ENCODE measurements at places on chromosomes 1 and 21.

GRCh38 chr1:28447679-28448078 is 58.2 kb upstream of the RCC1 start:
- DNase-seq: no peak

- DNase-seq: no peak
Measured at GRCh38 chr1:236173174-236173767, 30.9 kb downstream of the GPR137B start.

GRCh38 chr1:157135646-157136045 is 2.5 kb downstream of the ETV3 start:
- no peak for DNase-seq

DNA sequence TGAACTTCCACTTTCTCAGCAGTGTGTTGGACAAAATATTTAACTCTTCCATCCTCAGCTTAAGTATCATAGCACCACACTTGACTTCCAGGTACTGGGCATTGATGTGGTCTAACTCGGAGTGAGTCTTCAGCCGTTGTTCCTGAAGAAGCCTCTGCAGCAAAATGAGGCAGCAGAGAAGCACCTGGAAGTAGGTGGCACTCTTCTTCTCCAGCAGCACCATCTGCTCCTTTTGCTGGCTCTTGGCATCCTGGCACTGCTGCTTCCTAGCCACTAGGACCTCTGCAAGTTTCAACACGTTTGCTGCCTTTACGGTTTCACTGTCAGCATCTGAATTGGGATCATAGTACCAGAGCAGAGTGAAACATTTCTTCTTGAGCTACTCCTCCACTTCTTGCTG is 162.5 kb upstream of the GORAB start:
- DNase-seq: no peak

DNA sequence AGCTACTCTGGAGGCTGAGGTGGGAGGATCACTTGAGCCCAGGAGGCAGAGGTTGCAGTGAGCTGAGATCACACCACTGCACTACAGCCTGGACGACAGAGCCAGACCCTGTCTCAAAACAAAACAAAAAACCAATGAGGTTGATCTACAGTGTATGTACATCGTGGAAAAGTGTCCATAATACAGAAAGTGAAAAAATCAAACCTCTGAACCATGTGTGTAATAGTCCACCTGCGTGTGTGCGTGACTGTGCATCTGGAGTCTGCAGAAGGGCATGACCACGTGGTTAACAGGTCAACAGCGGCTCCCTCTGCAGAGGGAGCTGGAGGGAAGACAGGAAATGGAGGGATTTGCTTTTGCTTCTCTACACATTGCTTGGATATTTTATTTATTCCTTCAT is 32.4 kb upstream of the ENO1 start:
- DNase-seq: peak; percentile 35

DNA sequence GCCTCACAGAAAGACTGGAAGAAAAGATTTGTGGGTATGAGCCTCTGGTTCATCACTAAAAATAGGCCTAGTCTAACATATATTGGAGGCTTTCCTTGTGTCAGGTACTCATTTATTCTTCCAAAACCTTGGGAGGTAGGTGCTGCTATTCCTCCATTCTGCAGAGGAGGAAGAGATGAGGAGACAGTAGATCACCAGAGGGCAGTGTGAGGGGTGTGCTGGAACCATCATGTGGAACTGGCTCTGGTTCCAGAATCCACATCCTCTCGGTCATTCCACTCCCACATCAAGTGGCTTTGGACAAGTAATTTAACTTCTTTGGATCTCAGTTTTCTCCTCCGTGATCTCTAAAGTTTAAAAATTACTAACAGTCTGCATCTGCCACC is 7.4 kb upstream of the INKA2 start:
- DNase-seq: no peak

- no peak for DNase-seq
Measured at GRCh38 chr21:26070121-26070520, 100.4 kb downstream of the APP start.

GRCh38 chr1:156489166-156489934 is 11.2 kb downstream of the MEF2D start:
- no peak for DNase-seq

- DNase-seq: peak; percentile 69
Measured at GRCh38 chr1:219385787-219386427, 212.2 kb downstream of the LYPLAL1 start.

DNA sequence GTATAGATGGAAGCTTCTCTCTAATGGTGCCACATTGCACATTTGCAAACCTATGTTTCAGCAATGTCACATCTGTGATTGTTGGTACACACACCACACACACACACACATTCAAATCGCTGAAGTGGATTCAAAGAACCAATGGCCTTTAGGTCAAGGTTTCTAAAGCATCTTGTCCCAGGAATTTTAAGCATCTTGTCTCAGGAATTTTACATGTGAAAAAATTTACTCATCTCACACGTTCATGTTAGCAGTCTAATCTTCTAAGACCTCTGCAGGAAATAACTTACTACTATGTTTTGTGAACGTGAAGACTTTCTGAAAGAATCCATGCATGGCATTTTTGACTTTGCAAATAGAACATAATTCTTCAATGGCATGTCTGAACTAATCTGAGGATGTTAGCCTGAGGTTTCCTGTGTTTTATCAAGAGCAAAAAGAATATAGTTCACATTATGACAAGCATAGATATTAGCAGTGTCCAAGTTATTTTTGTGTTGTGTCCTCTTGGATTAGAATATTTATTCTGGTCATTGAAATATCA is 125.1 kb downstream of the CYYR1 start:
- DNase-seq: peak; percentile 25

- no peak for DNase-seq
Measured at GRCh38 chr21:14288922-14289321, 73.0 kb downstream of the RBM11 start.

GRCh38 chr1:226569879-226570547 is 21.4 kb downstream of the STUM start:
- no peak for DNase-seq

DNA sequence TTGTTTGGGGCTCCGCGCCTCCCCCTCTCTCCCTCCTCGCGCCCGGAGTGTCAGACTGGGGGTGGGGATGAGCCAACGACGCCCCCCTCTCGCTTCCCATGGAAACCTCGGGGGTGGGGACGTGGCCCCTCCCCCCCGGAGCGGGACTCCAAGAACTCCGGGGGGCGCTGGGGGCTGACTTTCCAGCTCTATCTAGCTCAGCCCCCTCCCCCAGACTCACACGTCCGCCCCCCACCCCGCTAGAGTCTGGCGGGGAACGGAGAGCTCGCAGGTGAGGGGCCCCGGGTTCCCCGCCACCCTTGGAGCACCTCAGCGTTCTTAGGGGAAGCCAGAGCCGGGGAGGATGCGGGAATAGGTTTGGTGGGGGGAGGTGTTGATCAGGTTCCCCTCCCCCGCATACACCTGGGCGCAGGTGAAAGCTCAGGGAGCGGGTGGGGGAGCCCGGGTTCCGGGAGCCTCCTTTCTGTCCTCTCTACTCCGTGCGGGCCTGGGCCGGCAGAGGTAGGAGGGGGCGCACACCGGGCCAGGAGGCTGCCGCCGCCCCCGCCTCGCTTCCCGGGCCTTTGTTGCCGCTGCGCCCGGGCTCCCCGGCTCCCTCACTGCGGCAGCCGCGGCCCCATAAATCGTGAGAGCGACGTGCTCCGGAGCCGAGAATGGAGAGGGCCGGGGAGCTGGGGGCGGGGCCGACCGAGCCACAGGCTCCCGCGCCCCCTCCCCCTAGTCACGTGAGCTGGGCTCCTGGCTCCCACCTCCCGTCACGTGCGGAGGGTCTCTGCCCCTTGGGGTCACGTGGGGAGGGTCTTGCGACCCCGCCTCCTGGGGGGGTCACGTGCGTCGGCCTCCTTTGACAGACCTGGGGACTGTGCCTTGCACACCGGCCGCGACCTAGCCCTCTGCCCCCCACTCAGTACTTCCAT is 1.9 kb downstream of the EFNA3 start:
- DNase-seq: no peak

DNA sequence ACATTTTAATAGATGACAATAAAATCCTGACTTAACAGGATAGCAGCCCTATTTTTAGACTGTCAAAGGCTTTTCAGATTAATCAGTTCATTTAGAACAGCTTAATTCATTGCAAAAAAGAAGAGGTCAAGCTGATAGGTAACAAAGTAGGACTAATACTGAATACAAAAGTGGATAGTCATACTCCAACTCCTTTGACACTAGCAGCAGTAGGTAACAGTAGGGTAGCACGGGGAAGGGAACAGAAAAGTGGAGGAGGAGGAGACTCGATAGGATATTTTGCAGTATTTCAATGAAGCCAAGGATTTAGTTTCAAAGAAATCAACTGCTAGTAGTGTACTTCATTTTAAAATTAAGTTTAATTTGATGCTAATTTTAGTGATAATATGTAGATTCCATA is 51.1 kb downstream of the USP1 start:
- DNase-seq: no peak

DNA sequence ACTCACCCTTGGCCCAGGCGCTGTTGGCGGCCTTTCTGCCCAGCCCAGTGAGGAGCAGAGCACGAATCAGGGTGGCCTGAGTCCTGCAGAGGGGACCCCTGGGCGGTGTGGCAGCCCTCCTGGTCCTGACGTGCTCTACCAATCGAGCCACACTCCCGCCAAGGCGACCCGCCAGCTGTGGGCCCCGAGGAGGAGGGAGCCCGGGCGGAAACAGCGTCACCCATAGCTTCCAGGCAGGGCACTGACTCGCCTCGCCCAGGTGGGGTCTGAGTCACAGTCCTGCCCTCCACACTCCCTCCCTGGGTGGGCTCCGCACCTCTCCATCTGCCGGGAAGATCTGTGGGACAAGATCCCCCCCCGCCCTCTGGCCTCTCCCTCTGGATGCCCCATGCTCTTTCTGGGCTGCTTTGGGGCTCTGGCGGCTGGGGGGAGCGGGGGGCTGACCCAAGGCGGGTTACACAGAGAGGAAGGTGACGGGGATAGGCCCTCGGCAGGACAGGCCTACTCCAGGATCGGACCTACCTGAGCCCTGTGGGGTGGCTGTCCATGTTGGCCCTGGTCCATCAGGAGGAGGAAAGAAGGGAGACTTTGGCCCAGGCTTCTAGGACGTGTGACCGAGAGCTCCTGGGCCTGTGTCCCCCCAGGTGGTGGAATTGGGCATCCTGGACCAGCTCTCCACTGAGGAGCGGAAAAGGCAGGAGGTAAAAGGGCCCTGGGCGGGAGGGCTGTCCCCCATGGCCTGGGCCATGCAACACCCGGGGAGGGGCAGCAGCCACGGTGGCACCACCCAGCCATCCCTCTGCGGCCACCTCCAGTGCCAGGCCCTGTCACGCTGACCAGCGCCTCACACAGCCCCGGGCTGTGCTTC is 14.0 kb downstream of the ARHGEF16 start:
- DNase-seq: no peak

DNA sequence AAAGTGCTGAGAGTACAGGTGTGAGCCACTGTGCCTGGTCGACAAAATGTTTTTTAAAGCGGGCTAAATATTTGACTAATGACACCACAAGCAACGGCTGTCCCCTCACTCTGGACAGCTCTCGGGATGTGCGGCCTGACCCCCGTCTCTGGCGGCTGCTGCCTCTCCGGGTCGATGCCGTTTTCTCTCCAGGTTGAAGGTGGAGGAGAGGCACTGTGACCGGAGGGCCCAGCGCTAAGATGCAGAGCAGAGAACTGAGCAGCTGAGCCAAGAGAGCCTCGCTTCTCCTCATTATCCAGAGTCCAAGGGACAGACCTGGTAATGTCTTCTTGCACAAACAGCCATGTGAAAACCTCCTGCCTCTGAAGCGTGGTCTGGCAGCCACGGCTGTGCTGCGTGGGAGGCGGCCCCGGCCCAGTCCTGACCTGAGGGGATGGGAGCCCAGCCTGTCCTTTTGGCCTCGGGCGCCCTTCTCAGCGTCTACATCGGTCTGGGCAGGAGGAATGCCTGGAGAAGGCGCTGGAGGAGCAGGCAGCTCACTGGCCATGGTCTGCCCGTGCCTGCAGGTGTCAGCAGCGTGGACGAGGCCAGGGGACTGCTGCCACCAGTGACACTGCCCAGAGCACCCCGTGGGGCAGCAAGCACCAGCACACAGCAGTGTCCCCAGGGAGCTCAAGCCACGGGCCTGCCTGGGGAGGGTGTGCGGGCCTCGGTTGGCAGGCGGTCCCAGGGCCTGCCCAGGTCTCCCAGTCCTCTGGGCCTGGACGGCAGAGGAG is 10.3 kb downstream of the MORN1 start:
- DNase-seq: no peak

- DNase-seq: no peak
Measured at GRCh38 chr21:44530903-44531605, 8.9 kb downstream of the KRTAP10-1 start.

DNA sequence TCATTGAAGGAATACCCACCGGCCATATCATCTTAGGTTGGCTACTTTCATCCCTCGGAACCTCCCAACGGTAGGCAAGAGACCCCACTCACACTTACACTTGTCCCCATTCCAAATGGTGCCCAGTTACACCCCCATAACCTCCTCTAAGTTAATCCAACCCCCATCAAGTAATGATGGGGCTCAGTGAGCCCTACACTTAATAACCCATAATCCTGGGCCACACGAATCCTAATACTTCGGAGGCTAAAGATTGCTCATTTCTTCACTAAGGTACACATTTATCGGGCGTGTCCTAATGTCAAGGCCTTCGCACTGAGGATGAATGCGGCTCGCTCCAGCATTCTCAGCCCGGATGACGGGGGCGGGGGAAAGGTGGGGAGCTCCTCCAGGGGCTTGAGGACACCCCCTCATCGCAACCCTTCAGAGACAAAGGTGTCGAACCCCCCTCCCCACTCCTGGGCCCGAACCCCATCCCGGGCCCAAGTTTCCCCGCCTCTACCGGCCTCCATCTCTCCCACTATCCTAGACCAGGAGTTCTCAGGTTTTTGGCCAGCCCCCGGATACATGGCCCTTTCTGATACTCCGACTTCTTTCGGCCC is 435 bp downstream of the ILF2 start:
- DNase-seq: no peak

DNA sequence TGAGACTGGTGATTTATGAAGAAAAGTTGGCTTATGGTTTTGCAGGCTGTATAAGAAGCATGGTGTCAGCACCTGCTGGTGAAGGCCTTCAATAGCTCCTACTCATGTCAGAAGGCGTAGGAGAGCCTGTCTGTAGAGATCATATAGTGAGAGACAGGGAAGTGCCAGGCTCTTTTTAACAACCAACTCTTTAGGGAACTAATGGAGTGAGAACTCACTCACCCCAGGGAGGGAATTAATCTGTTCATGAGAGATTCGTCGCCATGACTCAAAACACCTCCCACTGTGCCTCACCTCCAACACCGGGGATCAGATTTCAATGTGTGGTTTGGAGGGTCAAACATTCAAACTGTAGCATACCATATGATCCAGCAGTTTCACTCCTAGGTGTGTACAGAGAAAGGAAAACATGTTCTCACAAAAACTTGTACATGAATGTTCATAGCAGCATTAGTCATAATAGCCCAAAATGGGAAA is 72.6 kb downstream of the TTC3 start:
- DNase-seq: peak; percentile 27

DNA sequence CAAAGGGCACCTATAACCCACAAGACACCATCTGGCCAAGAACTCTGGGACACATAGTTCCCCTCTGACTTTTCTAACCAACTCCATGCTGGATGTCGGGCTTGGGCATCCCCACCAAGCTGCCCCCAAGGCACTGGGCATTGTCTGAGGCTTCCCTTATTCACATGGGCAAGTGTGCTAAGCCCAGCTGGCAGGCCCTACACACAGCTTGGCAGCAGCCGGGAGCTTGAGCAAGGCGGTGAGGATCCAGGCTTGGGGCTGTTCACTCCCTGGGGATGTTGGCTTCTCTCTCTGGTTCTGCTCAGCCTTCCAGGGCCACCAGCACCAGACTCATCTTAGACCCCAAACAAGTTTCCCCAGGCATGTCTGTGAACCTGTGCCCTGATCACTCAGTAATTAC is 138.3 kb upstream of the KAZN start:
- DNase-seq: no peak
